ENCODE measurements at places on chromosomes 1 and 21.
A peak's percentile ranks its signal among the peaks of the same experiment; 100 is the strongest.

DNA sequence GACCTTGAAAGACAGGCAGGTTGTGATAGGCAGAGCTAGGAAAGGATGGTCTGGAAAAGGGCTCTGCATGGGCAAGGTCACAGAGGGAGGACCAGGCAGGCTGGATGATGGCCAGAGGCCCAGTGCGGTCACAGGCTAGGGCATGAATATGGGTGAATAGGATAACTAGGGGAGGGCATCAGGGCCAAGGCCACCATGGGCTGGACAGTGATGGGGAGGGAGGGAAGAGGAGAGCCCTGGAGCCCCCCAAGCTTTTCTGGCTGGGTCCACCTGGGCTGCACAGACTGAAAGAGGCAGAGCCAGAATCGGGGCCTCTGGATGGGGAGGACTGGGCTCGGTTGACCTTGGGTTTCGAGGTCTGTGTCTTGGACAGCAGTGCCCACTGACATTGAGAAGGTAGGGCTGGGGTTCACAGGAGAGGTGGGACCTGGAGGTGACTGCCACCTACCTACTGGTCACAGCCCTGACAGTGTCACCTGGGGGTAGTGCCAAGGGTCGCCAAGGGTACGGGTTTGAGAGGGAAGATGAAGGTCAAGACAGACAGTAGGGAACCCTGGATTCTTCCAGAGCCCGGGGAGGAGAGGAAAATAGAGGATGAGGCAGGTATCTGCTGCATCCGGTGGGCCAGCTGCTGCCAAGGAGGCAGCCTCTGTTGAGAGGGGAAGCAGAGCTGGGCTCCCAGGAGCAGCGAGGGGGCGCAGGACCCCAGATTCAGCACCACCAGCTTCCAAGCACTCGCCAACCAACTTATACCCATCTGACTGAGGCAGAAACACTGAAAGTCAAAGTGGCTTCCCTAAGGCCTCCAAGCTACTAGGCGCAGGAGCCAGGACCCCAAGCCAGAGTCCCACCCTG, 6.1 kb upstream of the NPHP4 start:
- no peak for DNase-seq

- no peak for DNase-seq
Observed at GRCh38 chr1:117286562-117286961, 75.8 kb upstream of the VTCN1 start.

DNA sequence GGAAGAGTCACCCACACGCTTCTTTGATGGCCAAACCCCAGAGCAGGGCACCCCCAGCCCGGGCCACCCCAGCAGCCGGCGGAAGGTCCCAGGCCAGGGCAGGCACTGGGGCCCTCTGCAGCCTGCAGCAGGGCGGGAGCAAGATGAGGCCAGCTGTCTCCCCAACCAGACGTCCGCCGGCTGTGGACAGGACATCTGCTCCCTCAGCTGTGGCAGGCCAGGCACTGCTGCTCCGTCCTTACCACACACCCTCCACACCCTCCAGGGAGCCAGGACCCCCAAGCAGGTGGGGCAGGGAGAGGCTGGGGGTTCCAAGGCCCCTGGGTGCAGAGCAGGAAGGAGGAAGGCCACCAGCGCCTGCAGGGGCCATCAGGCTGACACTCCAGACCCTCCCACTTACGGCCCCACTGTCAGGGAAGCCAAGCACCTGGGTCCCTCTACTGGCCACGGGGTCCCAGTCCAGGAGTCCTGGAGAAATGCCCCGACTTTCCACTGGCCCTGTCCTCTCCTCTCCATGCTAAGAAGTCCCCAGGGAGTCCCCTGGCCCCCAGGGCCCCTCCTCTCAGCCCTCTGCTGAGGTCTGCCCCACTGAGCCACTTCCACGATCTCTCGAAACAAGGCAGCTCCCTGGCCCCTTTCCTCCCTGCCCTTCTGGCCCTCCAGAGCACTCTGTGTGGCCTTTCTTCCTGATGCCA, 5.6 kb downstream of the WNT9A start:
- no peak for DNase-seq

- no peak for DNase-seq
Observed at GRCh38 chr1:37562984-37563383, 6.2 kb downstream of the DNALI1 start.

- no peak for DNase-seq
Observed at GRCh38 chr1:247064304-247064703, 14.3 kb downstream of the ZNF670 start.

GRCh38 chr21:43877936-43878575, 13.0 kb downstream of the AGPAT3 start:
- DNase-seq = peak; percentile 18

GRCh38 chr1:155131856-155132255, 3.8 kb upstream of the SLC50A1 start:
- DNase-seq = no peak

DNA sequence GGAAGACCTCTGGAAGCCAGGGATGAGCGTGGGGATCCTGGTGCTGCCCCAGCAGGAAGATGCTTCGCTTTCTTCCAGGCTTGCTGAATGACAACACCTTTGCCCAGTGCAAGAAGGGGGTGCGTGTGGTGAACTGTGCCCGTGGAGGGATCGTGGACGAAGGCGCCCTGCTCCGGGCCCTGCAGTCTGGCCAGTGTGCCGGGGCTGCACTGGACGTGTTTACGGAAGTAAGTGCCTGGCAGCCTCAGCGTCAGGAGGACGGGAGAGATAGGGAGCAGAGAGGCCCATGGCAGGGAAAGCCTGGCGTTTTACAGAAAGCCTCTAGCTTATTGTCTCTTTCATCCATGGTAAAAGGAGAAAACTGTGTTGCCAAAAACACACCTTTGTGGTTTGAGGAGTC, 23.5 kb downstream of the PHGDH start:
- no peak for DNase-seq

- DNase-seq = no peak
Observed at GRCh38 chr21:44078411-44078981, 28.7 kb upstream of the PWP2 start.
